ENCODE measurements at places on chromosomes 6 and 20.

- DNase-seq, result no peak
These were observed 23.5 kb upstream of the MLIP start for GRCh38 chr6:54087721-54088120.

DNA sequence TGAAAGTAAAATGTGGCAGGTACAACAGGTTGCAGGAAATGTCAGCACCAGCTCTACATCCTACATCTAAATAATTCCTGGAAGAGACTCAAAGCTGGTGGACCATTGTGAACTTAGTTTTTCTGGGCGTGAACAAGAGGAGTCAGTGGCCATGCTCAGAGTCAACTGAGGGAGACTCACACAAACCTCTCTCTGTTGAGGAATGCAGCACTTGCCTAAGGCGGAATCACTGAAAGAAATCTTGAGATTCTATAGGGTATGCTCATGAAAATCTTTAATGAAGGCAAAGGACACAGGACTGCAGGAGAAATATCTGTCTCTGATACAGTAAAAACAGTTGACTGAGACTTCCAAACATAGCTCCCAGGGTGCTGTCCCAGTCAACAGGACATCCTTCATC lies 22.5 kb downstream of the SLC17A4 start:
- no peak for DNase-seq

DNA sequence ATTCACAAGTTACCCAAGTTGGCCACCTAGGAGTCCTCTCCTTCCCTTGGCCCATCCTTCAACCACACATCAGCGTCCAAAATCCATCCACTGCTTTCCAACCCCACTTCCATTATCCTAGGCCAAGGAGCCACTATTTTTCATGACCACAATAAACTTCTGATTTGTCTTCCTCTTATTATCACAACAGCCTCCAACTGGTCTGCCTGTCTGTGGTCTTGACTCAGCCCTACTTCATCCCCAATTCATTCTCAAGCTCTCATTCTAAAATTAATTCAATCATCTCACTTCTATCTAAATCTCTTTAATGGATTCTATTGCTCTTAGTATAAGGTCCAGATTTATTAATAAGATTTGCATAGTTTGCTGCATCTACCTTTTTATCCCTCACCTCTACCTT lies 189.0 kb upstream of the PRDM1 start:
- DNase-seq, result peak; percentile 47

- DNase-seq, result peak; percentile 0
These were observed 161.1 kb downstream of the EYS start for GRCh38 chr6:65545920-65546319.

- peak; percentile 2 for DNase-seq
These were observed 498.3 kb upstream of the AGPAT4 start for GRCh38 chr6:161772176-161772575.

GRCh38 chr6:154773610-154774089 lies 40.4 kb downstream of the SCAF8 start:
- no peak for DNase-seq

GRCh38 chr6:134875367-134875766 lies 74.5 kb downstream of the ALDH8A1 start:
- DNase-seq, result peak; percentile 74

DNA sequence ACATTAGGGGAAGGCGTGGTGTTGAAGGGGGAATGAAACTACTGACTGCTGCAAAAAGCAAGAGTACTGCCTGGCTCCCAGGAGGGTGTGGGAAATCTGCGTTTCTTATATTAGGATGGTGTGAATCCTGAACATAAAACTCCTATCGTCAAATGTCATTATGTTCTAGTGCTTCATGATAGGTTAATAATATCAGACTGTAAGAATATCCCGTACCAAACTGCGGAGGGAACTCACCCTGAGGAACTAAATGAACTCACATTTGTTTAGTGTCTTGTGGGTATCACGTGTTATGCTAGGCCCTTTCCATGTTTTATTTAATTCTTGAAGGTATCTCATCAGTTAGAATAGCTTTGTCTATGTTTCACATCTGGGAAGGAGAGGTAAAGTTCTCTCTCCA lies 610.7 kb downstream of the QKI start:
- no peak for DNase-seq

GRCh38 chr20:12698817-12699216 lies 310.0 kb upstream of the SPTLC3 start:
- no peak for DNase-seq

GRCh38 chr6:82072121-82072521 lies 175.4 kb downstream of the IBTK start:
- no peak for DNase-seq

DNA sequence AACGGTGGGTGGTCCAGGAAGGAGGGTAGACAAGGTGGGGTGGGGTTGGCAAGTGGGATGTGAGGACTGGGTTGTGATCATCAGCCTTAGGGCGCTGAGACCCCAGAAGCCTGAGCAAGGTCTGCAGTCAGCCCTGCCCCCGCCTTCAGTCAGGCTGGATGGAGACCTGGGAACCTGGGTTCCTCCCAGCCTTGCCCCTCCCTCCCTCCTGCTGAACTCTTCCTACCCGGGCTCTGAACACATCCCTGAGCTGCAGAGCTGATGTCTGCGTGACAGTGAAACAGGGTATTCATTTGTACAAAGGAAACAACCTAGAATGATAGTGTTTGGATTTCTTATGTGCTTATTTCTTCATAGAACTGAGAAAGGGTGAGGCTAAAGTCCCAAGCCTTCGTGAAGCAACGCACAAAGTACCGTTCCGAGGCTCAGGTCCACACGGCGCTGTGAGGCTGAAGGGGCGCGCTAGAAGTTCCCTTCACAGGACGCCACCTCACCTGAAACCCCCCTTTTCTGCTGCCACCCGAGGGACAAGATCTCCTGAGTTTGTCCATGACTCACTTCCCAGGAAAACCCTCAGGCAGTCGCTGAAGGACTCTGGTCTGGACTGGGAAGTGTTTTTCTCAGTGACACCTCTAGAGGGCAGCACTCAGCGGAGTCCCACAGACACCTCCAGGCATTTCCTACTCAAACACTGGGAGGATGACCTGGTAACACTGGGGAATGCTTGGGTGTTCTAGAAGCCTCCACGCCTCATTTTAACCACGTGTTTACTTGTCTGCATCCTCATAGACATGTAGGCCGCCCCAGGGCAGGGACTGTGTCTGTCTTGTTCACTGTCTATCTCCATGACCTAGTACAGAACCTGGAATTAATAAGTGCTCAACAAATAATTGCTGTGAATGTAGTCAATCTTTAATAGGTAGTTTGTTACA lies 1.2 kb downstream of the GSTA5 start:
- DNase-seq, result peak; percentile 73

- no peak for DNase-seq
These were observed 30.5 kb downstream of the RPRD1B start for GRCh38 chr20:38063911-38064530.

DNA sequence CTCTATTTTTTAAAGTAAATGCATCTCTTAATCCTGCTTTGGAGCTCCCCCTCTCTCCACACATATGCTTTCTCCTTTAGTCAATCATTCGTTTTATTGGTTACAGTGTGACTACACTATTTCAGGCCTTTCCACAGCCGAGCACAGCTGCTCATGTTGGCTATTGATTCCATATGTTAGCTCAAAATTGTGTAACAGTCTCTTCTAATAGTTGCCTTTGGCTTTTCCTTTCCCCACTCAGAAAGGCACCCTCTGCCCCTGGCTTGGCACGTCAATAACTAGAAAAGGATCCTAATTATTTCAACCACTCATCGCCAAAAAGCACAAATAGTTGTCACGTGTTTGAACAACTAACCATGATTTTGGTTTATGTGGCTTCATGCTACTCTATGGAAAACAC lies 410.3 kb upstream of the SLC35B3 start:
- DNase-seq, result no peak

- no peak for DNase-seq
These were observed 49.2 kb upstream of the GATA5 start for GRCh38 chr20:62525014-62525413.

GRCh38 chr6:170137176-170137891 lies 153.5 kb downstream of the DLL1 start:
- peak; percentile 77 for DNase-seq

GRCh38 chr20:346640-347316 lies at the start of gene NRSN2:
NRSN2 (plus strand) TSS chr20:347111; CDS start chr20:349644, 2,533 bp downstream.
- DNase-seq, result peak; percentile 62

GRCh38 chr6:150377211-150377781 lies 8.5 kb downstream of the IYD start:
- DNase-seq, result no peak

- no peak for DNase-seq
These were observed 124.2 kb downstream of the LRRC1 start for GRCh38 chr6:53918854-53919510.

DNA sequence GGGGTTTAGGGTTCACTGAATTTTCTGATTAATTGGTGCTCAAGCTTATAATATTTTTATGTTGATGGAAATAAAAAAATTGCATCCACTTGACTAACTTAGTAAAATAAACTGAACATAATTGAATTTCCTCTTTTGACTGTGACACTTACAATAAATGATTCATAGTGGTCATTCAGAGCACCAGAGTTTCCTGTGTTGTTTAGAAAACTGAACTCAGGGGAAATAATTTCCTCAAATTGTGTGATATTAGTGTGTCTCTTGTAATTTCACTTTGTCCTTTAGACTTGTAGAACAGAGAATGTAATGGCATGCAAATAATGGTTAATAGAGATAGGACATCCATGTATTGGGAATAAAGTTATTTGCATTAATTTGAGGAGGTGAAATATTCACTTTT lies 319.7 kb upstream of the MAN1A1 start:
- DNase-seq, result peak; percentile 17

- no peak for DNase-seq
These were observed 740 bp downstream of the TRIM15 start for GRCh38 chr6:30163918-30164654.

- DNase-seq, result peak; percentile 59
These were observed 315.1 kb downstream of the SMOC2 start for GRCh38 chr6:168756009-168756634.

- no peak for DNase-seq
These were observed 43.8 kb downstream of the ERMARD start for GRCh38 chr6:169795196-169795595.

- no peak for DNase-seq
These were observed 15.2 kb upstream of the ARFGEF2 start for GRCh38 chr20:48906221-48906877.

- no peak for DNase-seq
These were observed 118.5 kb downstream of the SYCP2 start for GRCh38 chr20:59814840-59815340.

GRCh38 chr6:53233309-53233708 lies 84.7 kb upstream of the GCM1 start:
- no peak for DNase-seq

- no peak for DNase-seq
These were observed 70.8 kb upstream of the IPCEF1 start for GRCh38 chr6:154427446-154427845.

DNA sequence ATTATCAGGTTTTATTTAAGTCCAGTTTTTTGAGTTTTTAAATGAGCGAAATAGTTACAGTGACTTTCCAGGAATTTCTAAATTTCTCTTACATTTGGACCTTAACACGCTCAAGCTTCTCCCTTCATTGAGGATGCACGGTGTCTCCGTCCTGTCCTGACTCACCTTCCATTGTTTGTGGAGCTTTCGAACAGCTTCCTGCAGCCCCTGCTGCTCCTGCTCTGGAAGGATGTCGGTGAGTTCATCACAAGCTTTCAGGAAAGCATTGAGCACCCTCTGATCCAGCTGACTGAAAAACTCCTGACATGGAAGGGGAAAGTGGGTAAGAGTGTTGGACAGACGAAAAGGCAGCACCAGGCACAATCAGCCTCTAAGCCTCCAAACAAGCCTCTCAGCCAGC lies 183.7 kb downstream of the SYNE1 start:
- DNase-seq, result no peak

DNA sequence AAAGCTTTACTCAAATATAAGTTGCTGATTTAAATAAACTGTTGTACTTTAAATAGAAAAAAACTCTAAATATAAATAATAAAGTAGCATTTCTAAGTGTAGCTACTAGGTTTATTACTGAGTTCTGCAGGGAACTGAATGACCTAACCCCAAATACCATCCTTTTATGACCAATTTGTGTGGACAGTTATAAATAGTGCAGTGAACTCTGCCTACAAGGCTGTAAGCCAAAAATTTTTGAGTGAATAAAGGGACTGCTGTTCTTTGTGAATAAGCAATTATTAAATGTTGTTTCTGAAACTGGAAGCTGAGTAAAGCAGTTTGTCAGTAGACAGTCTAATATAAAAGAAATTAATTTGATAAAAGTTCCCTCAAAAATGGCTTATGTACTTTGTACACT lies 90.8 kb upstream of the ELOVL5 start:
- peak; percentile 75 for DNase-seq

DNA sequence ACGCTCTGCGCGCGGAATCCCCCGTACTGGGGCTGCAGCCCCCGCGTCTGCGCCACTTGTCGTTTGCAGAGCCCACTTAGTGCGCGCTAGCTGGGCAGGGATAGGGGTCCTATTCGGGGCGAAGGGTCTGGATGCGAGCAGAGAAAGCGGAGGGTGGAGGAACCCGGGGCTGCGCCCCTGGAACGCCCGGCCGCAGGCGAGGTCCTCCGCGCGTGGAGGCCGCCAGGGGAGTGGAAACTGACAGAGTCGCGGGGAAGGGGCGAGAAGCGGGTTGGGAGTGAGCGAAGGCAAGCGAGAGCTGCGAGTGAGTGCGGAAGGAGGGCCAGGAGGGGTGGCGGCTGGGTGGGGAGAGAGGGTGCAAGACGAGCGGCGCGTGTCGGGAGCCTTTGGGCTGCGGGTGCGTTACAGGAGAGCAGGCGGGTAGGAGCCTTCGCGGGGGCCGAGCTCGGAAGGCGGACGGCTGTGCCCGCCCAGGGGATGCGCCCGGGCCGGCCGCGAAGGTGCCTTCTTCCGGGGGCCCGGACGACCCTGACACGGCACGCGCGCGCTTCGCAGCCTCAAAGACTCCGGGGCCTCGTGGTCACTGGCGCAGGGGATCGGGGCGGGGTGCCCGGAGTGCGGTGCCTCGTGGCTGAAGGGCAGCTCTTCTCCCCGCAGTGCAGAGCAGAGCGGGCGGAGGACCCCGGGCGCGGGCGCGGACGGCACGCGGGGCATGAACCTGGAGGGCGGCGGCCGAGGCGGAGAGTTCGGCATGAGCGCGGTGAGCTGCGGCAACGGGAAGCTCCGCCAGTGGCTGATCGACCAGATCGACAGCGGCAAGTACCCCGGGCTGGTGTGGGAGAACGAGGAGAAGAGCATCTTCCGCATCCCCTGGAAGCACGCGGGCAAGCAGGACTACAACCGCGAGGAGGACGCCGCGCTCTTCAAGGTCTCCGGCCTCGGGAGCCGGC lies 1.2 kb downstream of the IRF4 start:
- peak; percentile 8 for DNase-seq
